Stimulated activated CD4-positive, alpha-beta T cell treated with anti-CD3 and anti-CD28 coated beads, Interleukin-1b, Interleukin-23, amount 100 ng/mL, for 1 hour (primary cell): ENCODE measurements at places on chromosomes 13 and 19.
A peak's percentile ranks its signal among the peaks of the same experiment; 100 is the strongest.

DNA sequence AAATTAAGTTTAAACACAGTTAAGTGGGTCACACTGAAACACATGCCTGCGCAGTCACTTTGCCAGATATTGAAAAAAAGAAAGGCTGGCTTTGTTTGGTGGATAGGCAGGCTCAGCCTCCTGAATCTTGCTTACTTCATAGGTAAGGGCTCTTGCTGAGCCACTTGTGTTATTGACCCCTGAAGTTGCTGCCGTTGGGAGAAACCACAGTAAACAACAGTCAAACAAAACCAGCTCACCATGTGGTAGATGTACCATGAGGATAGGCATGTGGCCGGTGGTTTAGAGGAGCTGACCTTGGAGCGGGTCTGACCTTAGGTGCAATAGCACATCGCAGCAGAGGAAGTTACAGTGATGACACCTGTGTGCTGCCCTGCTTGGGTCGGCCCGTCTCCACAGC lies 52.2 kb downstream of the SPATA13 start:
- DNase-seq: no peak

GRCh38 chr19:48907671-48908070 lies 7.6 kb downstream of the NUCB1 start:
- no peak for DNase-seq

GRCh38 chr19:49142866-49143335 lies 12.3 kb downstream of the HRC start:
- no peak for DNase-seq

- DNase-seq: no peak
These were observed 26.5 kb downstream of the GPR18 start for GRCh38 chr13:99231721-99232120.

- peak; percentile 91 for DNase-seq
These were observed 2.1 kb upstream of the RSPH6A start for GRCh38 chr19:45817010-45817724.

GRCh38 chr19:6916952-6917351 lies 29.6 kb downstream of the ADGRE1 start:
- DNase-seq: no peak

- no peak for DNase-seq
These were observed 1317.0 kb downstream of the PCDH9 start for GRCh38 chr13:65913173-65913572.

- DNase-seq: no peak
These were observed 569 bp upstream of the MCF2L start for GRCh38 chr13:112968380-112968909.

DNA sequence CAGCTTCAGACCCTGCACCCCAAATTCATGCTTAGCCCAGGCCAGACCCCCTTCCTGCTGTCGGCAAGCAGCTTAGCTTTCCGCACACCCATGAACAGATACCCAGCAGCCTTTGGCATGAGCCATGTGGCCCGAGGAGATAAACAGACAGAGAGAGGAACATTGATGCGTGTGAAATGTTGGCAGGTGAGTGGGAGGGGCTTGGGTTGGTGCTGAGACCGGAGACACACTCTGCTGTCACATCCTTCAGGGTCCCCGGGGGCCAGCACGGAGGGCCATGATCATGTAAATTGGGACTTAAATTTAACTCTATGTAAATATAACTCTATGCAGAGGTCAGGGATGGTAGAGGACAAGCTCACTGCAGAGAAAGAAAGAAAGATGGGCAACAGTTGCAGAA lies 1.5 kb downstream of the CD22 start:
- no peak for DNase-seq

DNA sequence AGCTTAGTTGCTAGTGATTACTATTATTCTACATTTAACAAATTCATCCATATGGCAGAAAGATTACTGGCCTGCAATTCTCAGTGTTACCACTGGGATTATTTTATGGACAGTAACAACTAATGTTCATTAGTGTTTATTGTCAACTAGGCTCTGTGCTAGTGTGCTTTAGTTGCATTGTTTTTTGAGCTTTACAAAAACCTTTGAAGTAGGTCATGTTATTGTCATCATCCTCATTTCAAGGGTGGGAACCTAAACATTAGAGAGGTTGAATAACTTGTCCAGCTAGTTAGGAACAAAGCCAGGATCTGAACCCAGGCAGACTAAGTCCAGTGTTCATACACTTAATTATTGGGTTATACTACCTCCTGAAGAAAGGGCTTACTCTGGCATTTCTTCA lies 27.8 kb upstream of the TDRD3 start:
- no peak for DNase-seq
